Activated CD8-positive, alpha-beta memory T cell treated with anti-CD3 and anti-CD28 coated beads for 1 hour (primary cell): ENCODE measurements at places on chromosomes 1 and 21.

GRCh38 chr1:56223968-56224367 is 355.4 kb downstream of the PLPP3 start:
- DNase-seq: no peak

GRCh38 chr1:231165371-231165770 is 3.5 kb downstream of the TRIM67 start:
- DNase-seq: no peak

DNA sequence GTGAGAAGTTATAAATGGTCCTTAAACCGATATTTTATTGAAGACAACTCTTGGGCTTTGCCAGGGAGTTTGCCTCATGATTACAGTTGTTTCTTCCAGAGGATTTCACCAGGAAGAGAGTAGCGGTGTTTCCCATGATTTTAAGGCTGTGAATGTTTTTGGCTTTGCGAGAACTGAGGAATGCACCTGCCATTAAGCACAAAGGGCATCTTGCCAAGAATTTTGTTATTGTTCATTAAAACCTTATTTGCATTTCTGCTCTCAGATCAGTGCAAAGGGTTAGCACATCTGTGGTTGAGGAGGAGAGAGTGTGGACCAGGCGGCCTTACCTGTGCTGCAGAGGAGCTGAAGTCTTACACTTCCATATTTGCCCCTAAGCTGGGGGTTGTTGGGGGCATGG is 13.8 kb downstream of the CNIH3 start:
- DNase-seq: no peak

- DNase-seq: no peak
Observed at GRCh38 chr1:46601257-46602007, 2.6 kb downstream of the MKNK1 start.

DNA sequence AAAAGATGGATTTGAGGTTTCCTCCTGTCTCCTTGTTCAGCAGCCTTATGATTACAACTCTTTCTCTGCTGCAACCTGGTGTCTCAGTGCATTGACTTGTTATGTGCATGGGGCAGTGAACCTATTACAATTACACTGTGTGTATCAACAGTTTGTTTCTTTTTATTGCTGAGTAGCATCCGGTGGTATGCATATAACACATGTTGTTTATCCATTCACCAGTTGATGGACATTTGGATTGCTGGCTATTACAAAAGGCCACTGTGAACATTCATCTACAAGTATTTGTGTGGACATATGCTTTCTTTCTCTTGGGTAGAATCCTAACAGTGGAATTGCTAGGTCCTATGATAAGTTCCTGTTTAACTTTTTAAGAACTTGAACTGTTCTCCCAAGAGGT is 65.9 kb downstream of the FMO4 start:
- no peak for DNase-seq

GRCh38 chr1:33092438-33092837 is 11.5 kb downstream of the AZIN2 start:
- DNase-seq: no peak

GRCh38 chr1:11101347-11101746 is 1.7 kb upstream of the EXOSC10 start:
- DNase-seq: no peak

GRCh38 chr1:27233667-27234048 is 774 bp upstream of the WDTC1 start:
- peak; percentile 9 for DNase-seq

DNA sequence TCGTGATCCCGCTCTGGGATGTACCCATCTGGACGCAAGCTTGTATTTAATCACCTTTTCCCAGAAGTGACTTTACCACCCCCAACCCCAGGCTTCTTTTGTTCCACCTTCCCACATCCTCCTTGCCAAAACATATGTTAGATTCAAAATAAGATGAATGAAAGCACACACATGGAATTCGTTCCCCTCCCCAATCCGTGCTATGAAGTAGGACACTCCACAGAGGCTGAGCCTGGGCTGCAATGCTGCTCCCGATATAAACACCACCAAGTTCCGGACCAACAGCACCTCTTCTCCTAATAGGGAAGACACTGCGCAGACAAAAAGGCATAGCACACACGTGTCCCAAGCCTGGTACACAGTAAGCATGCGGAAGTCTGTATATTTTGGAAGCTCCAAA is 86.1 kb downstream of the CLSTN1 start:
- no peak for DNase-seq

DNA sequence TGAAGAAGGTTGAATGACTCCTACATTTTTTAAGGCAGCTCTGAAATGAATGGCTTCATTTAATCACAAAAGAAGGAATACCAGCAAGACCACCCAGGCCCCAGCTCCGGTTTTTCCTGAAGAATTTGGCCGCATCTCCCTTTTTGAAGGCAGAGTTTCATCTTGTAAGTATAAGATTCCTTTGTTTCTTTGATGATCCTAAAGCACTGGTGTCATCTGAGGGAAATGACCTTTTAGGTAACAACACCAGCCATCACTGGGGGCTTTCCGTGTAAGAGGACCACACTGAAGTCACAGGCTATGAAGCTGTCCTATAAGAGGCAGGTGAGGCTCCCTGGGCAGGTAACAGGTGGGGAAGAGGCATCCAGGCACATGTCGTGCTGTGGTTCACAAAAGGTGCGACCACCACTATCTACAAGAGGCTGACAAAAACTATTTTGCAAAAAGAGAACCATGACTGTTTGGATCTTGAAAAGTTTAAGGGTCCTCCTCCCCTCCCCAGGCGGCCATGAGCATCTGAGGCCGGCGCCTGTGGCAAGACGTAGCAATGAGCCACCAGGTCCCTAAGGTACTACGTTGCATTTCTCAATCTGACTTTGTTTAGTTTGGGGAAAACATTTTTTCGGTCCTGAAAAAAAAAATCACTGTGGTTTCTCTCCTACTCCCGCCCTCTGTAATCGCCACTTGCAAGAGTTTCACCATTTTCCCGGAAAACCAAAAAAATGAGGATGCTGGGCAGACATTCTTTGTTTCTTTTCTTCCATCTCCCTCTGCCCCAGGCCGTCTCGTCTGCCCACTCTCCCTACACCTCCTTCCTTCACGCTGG is 46.3 kb upstream of the IRF2BP2 start:
- DNase-seq: no peak
